ENCODE measurements at places on chromosomes 7 and 10. TPM values are rescaled to one million over a fixed set of nuclear protein-coding genes. Genes with fewer than 3 reads are reported as not detected.

DNA sequence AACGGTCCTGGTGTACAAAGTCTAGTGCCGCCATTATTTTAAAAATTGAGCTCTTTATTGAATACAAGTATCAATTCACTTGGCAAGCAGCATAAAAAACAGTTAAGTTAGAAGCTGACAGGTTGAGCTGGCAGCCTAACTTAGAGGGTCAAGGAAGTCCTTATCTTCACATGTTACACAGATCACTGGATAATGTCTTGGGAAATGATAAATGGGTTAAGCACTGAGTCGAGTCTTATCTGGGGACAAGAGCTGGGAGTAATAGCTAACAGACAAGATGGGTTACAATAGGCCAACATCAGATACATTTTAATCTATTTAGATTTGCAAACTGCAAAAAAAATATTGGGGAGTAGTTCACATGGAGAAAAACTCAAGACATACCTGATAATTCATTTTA is 34.2 kb downstream of the SLC18A2 start:
- no peak for DNase-seq

- DNase-seq, result peak; percentile 83
Observed at GRCh38 chr10:930625-931325, 730 bp downstream of the LARP4B start.

- DNase-seq, result peak; percentile 51
Observed at GRCh38 chr10:19889256-19889655, 73.0 kb downstream of the PLXDC2 start.

DNA sequence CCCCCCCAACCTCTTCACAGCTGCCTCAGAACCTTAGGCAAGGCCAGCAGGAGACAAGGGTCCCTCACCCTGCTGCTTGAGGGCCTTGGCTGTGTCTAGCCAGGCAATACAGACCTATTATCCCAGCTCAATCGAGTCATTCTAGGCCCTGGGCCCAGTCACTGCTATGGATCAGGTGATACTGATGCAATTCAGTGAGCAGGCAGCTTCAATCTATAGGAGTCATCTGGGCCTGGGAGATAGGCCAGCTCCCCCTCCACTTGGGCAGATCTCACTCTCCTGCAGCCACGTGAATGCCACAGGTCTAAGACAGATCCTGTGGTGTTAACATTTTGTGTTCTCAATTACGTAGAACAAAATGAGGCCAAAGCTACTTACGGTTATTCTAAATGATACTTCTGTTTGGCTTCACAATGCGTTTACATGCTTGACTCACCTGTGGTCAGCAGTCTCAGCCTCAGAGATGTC is 68.0 kb upstream of the LRRC4 start:
- no peak for DNase-seq

DNA sequence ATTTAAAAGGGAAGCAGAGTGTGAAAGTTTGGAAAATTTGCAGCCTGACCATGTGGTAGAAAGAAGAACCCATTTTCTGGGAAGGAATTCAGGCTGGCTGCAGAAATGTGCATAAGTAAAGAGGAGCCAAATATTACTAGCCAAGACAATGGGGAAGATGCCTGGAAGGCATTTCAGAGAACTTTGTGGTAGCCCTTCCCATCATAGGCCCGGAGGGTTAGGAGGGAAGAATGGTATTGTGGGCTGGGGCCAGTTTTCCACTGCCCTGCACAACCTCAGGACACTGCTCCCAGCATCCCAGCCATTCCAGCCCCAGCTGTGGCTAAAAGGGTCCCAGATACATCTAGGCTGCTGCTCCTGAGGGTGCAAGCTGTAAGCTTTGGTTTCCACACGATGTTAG is 278.5 kb upstream of the BMPER start:
- no peak for DNase-seq

The PKD2L1 gene
- not detected for total RNA-seq

The PPP1R17 gene
- not detected for total RNA-seq

GRCh38 chr7:38478404-38478803 is 152.8 kb downstream of the AMPH start:
- DNase-seq, result no peak

GRCh38 chr7:22667562-22668239 is 59.3 kb upstream of the IL6 start:
- peak; percentile 21 for DNase-seq

- DNase-seq, result no peak
Observed at GRCh38 chr7:69110450-69111050, 487.7 kb upstream of the AUTS2 start.

The UNCX gene
- not detected for total RNA-seq

The ARPC1A gene
- total RNA-seq, result 120 TPM

- no peak for DNase-seq
Observed at GRCh38 chr7:152054367-152055230, 29.1 kb downstream of the GALNT11 start.

The SPAG6 gene
- not detected for total RNA-seq

GRCh38 chr10:30436671-30437030 is 2.7 kb downstream of the MAP3K8 start:
- no peak for DNase-seq

- no peak for DNase-seq
Observed at GRCh38 chr10:59299933-59300332, 62.4 kb downstream of the FAM13C start.

DNA sequence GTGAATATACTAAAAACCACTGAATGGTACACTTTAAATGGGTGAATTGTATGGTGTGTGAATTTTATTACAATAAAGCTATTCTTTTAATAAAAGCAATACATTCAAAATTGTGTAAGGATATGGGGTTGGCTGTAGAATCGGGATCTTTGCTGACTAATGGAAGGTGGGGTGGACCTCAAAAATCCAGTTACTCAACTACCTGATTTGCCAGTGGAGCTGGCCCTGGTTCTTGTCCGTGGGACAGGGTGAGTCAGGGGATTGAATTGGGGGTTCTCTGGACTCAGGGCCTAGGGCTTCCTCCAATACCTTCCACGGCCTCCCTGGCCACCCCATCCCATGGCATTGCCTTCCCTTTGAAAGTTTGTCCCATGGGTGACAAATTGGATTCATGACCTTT is 13.5 kb upstream of the RABGEF1 start:
- no peak for DNase-seq

DNA sequence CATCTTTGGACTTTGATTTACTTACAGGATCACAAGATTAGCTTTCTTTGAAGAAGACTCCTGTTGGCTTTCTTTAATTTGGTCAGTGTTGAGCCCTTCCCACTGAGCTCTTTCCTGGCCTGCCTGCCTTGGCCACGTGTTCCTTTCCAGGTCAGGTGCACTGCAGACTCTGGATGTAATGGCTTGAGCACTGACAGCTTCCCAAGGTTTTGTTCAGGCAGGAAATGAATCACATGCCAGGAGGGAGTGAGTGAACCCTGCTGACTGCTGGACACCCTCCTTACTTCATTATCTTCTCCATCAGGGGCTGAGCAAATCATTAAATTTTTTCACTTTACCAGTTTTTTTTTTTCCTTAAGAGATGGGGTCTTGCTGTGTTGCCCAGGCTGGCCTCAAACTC is 29.8 kb downstream of the SNX10 start:
- DNase-seq, result no peak

DNA sequence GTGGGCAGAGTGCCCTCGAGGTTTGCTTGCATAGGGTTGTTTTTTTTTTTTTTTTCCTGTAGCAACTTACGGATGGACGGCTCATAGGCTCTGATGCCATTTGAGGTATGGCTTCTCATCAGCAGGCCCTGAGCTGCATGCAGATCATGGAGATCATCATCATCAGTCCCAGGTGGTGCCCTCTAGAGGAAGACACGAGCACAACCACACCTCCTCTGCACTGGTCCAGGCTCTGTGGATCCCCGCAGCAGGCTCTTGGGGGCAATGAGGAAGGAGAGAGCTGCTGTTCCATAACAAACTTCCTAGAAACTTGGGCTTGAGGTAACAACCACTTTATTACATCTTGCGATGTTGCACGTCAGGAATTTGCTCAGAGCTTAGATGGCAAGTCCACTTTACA is 132.7 kb upstream of the CXCL12 start:
- DNase-seq, result no peak

The ADRB1 gene
- 1.3 TPM for total RNA-seq

DNA sequence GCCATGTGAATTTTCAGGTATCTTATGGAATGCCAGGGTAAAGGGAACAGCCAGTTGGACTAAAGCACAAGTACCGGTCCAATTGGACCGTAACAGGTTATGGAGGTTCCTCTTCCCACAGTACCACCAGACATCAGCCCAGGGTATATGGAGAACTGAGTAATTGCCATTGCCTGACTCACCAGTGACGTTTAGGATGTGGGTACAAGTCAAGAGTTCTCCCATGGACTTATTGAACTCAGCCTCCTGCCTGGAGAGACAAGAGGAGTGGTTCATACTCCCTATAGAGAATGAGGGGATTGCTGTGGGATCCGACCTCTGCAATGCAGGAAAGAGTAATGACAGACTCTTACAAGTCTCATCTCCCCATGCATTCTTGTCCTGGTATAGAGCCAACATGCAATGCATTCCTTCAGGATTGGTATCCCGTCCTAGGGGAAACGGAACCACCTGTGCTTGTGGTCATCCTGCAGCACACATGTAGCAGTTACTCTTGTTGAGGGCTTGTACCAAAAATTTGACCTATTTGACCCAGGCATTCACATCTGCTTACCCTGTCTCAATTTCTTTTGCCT is 30.7 kb upstream of the ELOVL3 start:
- no peak for DNase-seq

The MYL7 gene
- total RNA-seq, result not detected

The TAS2R38 gene
- total RNA-seq, result 0.08 TPM

GRCh38 chr7:133301444-133301843 is 48.6 kb downstream of the EXOC4 start:
- no peak for DNase-seq

- no peak for DNase-seq
Observed at GRCh38 chr10:56269181-56269580, 91.9 kb downstream of the ZWINT start.

DNA sequence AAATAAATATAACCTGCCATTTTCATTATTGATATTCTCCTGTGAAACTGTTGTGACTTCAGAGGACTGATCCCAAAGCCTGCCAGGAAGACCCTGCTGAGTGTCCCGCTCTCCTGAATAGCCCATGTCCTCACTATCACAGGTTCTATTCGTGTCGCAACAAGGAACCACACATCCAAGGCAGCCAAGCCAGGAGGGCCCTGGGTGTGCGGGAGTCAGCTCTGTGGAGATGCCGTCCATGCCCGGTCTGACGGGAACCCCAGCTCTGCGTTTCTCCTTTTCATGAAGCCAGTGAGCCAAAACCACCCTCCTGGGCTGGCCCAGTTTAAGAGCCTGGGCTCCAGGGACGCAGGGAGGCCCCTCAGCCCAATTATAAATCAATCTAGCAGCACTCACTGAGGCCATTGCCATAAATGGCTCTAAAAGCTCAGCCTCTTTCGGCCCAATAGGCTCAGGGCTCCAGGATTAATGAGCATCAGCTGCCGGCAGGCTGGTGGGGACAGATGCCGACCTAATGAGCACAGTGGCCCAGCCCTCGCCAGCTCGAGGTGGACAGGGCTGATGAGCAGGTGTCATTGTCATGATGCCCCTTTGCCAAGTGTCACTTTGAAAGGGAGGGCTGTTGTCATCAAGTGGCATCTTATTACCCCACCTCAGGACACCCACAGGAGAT is 177.9 kb downstream of the PLXNA4 start:
- DNase-seq, result no peak

- no peak for DNase-seq
Observed at GRCh38 chr10:88966797-88967196, 14.2 kb upstream of the ACTA2 start.

DNA sequence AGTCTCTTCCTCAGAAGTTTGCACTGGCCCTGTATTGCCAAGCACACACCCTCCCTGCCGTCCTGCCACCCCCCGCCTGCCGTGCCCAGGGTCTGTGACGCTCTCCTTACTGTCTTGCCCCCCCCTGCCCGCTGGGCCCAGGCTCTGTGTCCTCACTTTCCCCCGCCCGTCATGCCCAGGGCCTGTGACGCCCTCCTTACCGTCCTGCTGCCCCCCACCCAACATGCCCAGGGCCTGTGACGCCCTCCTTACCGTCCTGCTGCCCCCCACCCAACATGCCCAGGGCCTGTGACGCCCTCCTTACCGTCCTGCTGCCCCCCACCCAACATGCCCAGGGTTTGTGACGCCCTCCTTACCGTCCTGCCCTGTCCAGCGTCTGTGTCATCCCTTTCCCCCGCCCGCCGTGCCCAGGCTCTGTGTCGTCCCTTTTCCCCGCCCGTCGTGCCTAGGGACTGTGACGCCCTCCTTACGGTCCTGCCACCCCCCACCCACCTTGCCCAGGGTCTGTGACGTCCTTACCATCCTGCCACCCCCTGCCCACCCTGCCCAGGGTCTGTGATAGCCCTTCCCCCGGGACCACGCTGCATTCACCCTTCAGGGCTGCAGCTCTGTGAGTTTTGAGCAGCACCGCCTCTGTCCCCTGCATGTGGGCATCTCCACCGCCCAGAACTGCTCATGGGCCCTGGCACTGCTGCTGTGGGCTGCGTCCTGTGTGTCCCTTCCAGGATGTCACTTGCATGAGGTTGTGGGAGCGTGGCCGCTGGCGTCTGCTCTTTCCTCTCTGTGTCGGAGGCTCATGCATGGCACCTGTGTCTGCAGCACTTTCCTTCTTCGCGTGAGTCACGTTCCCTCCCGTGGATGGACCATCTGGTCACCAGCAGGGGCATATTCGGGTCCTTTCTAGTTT is 19.3 kb upstream of the PRKAR1B start:
- no peak for DNase-seq

DNA sequence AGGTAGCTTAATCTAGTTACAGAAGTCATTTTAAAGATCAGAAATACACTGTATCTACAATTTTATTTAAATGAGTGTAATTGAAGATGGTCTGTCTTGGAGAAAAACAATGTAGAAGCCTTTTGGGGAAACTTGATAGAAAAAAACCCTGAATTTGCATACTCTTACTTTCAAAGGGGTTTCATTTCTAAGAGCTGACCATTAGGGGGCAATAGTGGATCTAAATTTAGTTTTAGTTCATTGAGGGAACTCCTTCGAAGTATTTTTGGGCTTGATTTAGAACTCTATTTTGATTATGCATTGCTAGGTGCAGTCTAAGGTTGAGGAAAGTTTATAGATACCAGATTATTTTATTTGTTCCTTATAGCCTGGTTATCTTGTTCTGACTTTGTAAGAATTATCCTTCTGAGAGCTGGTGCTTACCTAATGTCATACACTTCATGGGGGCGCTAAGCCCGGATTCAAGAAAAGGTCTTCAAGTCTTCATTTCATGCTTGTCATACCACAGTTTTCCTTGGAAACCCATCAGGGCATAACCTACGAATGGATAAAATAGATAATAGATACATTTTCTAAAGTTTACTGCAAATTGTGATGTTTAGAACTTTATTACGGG is 69.1 kb upstream of the MXI1 start:
- DNase-seq, result peak; percentile 67

The ITPRIP gene
- 2.4 TPM for total RNA-seq

- DNase-seq, result no peak
Observed at GRCh38 chr10:80137031-80137862, 4.7 kb downstream of the PLAC9 start.

The PI4K2A gene
- 11.2 TPM for total RNA-seq

The RAMP3 gene
- total RNA-seq, result not detected

DNA sequence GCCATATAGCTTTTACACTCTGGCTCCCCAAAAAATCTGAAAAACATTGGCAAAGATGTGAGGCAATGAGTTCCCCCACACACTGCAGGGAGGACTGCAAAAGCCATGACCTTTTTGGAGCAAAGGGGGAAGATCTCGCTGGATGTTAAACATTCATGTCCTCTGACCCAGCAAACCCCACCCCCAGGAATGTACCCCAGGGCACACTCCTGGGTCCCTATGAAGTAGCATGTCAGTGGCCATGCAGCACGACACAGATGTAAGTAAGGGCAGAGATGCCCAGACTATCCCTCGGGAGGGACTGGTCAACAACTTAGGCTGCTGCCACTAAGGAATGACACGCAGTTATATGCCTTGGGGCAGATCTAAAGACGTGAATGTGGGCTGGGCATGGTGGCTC is 100.6 kb downstream of the DLG5 start:
- no peak for DNase-seq

- DNase-seq, result no peak
Observed at GRCh38 chr7:130461272-130461671, 20.5 kb upstream of the CEP41 start.

Measured in HT-29 (cell line).